CD8-positive, alpha-beta T cell (primary cell): ENCODE measurements at places on chromosomes 12 and 14.

DNA sequence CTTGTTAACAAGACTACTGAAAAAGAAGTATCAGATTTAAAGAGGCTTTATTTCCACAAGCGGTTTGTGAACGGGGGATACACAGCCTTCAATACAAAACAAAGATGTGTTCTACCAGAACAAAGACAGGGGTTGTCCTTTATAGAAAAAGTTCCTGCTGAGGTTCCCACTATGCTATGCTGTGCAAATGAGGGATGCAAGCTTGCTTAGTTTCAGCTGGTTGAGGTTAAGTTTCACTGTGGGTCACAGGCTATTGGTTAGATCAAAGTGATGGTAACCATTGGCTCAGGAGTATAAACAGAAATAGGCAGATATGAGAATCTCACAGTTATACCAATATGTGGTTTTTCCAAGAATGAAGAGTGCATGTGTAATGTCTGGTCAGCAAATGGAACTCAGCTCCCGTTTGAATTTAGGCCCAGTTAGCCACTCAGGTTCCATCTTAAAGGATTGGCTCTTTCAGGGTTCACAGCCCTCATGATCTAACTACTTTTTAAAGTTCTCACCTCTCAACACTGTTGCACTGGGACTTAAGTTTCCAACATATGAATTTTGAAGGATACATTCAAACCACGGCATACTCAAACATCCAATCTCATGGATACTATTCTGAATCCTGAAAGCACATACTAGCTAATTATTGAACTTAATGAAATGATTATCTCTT, 215.4 kb upstream of the DCN start:
- DNase-seq = no peak

GRCh38 chr12:22672951-22673350, 48.0 kb downstream of the ETNK1 start:
- DNase-seq = no peak

GRCh38 chr14:99574099-99574880, 29.7 kb downstream of the CCDC85C start:
- no peak for DNase-seq

- DNase-seq = no peak
Observed at GRCh38 chr14:77979666-77980351, 179.9 kb downstream of the ADCK1 start.

DNA sequence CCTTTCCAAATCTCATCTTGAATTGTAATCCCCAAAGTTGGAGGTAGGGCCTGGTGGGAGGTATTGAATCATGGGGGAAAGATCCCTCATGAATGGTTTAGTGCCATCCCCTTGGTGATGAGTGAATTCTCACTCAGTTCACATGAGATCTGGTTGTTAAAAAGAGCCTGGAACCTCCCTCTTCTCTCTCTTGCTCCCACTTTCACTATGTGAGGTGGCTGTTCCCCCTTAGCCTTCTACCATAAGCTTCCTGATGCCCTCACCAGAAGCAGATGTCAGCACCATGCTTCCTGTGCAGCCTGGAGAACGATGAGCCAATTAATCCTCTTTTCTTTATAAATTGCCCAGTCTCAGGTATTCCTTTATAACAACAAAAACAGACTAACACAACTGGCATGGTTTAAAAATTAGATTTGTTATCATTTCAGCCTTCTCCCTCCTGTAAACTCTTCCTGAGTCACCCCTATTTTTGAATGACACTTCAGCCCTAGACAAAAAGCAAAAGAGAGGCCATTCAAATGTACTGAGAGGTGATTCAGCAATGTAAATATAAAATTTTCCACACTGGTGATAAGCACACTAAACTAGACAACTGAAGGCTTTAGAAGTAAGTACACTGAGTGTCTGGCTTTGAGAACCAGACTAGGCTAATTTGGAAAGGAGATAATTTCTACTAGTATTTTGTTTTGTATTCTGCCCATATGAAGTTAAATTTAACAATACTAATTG, 212.1 kb upstream of the ABCD2 start:
- no peak for DNase-seq
